T-helper 22 cell (primary cell): ENCODE measurements at places on chromosomes 5 and 9.

- DNase-seq = no peak
Measured at GRCh38 chr9:34377404-34377746, 677 bp upstream of the MYORG start.

DNA sequence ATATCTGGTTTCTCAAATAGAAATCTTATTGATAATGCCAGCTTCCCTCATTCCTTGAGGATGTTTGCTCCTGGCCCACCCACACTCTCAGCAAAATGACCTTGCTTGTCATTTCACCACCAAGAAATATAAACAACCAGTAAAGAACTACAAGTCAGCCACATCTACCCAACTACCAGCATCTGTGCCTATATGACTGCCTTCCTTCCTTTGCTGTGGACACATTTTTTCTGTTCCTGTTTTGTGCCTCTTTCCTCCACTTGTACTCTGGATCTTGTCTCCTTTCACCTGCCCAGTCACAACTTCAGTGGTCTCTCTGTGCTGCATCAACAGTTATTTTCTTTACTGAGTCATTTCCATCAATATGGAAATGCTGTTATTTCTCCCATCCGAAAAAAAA lies 20.3 kb downstream of the KIF2A start:
- DNase-seq = no peak

DNA sequence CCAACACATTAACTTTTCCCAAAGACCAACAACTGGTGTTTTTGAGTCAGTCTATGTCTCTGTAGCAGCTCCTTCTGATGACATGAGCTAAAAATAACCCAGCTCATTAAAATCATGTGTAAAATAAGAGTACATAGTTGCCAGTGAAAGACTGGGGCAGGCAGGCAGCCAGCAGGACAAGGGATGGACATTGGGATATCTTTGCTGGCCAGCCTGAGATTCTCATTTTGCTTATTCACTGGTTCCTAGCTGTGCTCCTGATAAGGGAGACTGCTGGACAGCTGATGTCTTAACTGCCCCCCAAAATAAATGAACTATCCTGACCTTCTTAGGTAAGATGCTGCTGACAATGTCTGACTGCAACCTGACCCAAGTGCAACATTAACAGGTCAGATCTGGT lies 33.9 kb downstream of the EPB41L4B start:
- DNase-seq = no peak

GRCh38 chr9:89527084-89527483 lies 29.2 kb upstream of the SEMA4D start:
- no peak for DNase-seq

DNA sequence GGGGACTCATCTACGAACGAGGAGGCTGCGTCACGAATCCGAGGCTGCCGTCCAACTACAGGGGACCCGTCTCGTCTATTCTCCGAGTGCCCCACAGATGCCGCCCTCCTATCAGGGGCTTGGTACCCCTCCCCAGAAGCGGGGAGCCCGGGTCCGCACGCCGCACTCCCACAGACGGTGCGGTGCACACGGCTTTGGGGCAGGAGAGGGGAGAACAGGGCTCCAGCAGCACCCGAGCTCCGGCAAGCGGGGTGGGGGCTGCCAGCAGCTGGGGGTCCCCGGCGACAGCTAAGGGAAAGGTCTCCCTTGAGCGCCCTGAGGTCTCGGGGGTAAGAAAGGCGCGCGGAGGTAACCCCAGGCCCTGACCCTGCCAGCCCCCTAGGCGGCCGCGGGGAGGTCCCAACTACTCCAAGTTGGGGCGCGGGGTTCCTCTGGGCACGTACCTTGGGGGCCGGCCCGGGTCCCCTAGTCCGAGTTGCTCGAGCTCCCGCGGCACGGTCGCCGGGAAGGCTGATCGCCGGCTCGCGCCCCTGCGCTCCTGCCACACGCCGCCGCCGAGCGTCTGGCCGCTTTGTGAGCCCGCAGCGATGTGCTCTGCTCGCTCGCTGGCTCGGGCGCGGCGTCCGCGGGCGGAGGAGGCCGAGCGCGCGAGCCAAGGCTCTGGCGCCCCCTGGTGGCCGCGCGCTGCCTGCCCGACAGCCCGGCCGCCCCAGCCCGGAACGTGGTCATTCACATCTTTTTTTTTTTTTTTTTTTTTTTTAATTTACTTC lies at the start of gene SPOCK1:
Gene SPOCK1 (minus strand): TSS at position 591 of the 770 bp plus-strand sequence.
- DNase-seq = no peak
